ENCODE measurements at places on chromosomes 1 and 21. TPM values are rescaled to one million over a fixed set of nuclear protein-coding genes. Genes with fewer than 3 reads are reported as not detected.
A peak's percentile ranks its signal among the peaks of the same experiment; 100 is the strongest.

SLAMF6 gene
- total RNA-seq: not detected

OR10Z1 gene
- not detected for total RNA-seq

NUDT17 gene
- 2.7 TPM for total RNA-seq

CRNN gene
- not detected for total RNA-seq

CHAF1B gene
- 1.6 TPM for total RNA-seq

CFHR1 gene
- 0.94 TPM for total RNA-seq

ZNF593OS gene
- total RNA-seq: not detected

IGFN1 gene
- total RNA-seq: not detected

AMIGO1 gene
- total RNA-seq: 10.3 TPM

ESPN gene
- not detected for total RNA-seq

- DNase-seq: no peak
Observed at GRCh38 chr1:88799491-88799890, 91.9 kb downstream of the GTF2B start.

DNA sequence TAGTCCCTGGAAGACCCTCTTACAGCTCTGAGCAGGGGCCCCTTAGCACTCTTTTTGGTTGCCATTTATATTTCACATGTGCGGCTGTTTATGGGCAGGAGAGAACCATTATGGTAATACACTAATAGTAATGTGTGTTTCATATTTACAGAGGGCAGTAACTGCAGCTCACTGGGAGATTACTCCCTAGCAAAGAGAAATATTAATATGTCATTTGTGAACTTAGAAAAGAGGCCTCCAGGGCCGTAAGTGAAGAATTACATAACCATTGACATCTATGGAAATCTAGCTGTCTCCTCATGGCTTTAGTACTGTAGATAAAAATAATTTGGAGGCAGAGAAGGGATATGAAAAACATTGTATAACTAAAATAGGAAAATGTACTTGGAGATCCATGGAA is 23.4 kb upstream of the RGS16 start:
- DNase-seq: no peak

DNA sequence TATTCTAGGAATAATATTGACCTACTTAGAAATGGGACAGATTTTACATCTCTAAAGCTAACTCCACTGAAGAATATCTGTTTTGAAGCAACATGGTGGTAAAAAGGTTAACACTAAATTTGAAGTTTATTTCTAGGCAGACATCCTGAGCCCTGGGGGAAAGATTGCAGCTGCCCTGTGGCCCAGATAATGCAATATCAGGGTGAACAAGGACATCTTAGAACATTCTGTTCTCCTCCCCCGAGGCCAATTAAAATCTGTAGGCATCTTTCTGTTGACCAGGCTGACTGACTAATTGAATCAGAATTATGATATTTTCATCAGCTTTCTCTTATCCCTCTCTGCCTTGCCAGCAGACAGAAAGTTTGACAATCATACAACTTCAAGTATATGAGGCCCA is 149.8 kb upstream of the DUSP10 start:
- DNase-seq: no peak

DNA sequence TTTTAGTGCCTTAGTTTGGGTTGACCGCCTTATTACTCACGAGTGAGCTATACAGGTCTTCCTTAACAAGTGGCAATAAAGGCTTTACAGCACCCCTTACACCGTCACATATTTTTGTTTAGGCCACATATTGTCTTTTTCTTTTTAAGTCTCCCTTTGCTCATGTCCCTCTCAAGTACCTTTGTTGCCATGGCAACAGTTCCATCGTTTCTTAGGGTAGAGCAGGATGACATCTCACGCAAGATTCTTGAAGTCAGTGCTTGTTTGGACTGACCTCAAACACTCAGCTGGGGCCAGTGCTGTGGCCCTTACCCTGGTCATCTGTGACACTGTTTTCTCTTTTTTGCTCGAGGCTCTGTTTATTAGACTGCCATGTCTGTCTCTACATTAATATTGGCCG is 69.8 kb downstream of the PBX1 start:
- DNase-seq: no peak

DNA sequence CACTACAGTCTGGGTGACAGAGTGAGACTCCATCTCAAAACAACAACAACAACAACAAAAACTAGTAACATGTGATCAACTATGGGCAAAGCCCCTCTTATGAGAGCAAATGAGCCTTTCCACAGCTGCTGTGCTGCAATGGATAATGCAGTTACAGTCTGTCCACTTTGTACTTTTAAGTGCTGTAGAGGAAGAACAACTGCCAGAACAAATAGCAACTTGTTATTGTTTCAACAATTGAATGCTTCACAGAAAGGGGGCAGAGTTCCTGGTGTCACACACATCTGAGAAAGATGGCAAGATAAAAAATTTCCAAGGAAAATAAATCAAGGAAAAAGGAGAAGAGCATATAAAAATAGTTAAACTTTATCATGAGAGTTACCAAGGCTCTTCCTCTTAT is 243.6 kb upstream of the DMRTA2 start:
- no peak for DNase-seq

- no peak for DNase-seq
Observed at GRCh38 chr1:62386351-62387121, 50.3 kb upstream of the USP1 start.

DNA sequence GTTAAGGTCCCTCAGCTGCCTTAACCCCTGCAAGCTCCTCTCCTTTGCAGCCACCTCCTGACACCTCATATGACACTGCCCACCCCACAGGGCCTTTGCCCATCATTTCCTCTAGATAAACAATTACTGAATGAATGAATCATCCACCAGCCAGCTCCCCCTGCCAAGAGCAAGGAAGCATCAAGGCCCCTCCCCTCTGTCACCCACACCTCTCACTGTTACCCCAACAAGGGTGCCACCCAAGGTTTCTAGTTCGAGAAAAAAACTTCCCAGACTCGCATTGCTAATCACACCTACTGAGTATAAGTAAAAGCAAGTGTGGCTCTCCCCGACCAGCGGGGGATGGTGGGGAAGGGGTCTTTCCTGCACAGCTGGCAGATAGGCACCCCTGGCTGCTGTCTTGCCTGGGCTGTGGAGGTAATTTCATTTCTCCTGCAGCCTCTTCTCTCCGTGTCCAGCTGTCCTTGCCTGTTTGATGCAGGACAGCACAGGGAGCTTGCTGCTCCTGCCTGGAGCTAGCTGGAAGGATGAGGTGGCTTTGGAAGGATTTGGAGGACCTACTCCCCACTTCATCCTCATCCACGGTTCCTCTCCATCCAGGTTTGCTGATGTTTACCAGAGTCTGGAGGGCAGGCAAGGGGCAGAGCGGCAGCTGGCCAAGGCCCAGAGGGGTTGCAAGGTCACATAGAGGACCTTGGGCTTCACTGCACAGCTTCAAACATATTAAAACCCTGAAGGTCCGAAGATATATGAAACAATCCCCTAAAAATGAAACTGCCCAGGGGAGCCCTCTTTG is 33.1 kb upstream of the LBR start:
- no peak for DNase-seq

- peak; percentile 59 for DNase-seq
Observed at GRCh38 chr1:109546311-109547109, 1.9 kb upstream of the GNAI3 start.

DNA sequence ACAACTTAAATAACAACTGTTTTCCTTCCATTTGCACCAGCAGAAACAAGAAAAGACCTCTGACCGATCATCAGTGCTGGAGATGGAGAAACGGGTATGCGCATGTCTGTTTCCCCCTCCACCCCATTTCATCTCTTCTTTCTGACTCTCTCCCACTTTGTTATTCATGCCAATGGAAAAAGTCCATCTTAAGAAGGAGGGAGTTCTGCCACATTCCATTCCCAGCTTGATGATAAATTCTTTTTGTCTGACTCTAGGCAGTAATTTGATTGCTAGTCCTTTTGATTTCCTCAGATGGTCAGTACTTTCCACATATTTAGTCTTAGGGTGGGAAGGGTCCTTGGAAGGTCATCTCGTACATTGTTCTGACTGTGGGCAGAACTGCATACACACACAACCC is 142.5 kb downstream of the SYT2 start:
- DNase-seq: no peak

- DNase-seq: no peak
Observed at GRCh38 chr1:169161496-169162194, 55.2 kb downstream of the ATP1B1 start.

DNA sequence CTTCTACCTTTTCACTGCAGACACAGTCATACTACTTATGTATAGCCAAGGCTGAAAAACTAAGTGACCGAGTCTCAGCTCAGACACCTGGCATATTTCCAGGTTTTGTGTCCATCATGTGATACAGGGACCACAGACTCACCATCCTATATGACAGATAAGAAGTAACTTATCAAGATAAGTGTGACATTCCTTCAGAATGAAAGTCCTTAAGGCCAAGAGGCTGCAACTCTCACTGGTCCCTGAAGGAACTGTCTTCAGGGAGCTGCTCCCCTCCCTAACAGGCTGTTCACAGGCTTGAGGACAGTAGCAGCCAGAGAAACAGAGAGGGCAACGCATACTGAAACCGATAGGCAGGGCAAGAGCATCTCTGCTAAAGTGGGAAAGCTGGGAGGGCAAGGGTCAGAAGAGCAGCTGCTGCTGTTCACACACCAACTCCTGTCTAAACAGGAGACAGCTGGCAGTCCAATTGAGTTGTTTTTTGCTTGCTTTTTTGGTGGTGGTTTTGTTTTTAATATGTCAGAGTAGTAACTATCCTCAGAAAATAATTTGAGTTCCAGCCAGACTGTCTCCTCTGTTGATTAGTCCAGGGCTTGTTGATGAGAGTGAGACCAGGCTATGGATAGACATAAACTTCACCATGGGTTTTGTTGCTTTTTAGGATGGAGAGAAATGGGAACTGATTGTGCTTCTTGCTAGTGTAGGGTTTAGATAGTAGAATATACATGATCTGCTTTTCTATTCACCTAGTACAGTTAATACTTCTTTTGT is 67.7 kb downstream of the MACF1 start:
- DNase-seq: no peak

DNA sequence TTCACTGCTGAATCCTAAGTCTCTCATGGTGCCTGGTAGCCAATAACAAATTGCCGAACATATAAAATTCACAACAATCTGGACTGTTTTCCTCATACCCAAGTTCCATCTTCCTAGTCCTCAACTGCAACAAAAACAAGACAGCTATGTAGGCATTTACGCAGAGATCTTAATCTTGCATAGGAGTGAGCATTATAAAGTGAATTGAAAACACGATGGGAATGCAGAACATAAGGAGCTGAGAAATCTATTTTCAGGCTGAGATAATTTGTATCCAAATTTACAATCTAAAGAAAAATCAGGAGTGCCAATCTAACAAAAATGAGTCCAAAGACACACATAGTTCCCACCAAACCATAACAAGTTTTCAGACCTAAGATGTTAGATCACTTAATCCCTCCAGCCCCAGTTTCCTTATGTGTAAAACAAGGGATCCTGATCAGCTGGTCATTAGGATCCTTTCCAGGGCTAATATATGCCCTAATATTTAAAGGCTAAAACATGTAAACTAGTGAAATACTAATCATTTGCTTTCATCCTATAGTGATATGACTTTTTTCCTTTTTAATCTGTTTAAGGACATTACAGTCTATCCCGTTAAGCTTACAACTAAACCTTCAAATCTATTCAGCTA is 1.9 kb downstream of the SLC16A1 start:
- no peak for DNase-seq

- DNase-seq: no peak
Observed at GRCh38 chr1:181110013-181110412, 21.5 kb downstream of the IER5 start.

DNA sequence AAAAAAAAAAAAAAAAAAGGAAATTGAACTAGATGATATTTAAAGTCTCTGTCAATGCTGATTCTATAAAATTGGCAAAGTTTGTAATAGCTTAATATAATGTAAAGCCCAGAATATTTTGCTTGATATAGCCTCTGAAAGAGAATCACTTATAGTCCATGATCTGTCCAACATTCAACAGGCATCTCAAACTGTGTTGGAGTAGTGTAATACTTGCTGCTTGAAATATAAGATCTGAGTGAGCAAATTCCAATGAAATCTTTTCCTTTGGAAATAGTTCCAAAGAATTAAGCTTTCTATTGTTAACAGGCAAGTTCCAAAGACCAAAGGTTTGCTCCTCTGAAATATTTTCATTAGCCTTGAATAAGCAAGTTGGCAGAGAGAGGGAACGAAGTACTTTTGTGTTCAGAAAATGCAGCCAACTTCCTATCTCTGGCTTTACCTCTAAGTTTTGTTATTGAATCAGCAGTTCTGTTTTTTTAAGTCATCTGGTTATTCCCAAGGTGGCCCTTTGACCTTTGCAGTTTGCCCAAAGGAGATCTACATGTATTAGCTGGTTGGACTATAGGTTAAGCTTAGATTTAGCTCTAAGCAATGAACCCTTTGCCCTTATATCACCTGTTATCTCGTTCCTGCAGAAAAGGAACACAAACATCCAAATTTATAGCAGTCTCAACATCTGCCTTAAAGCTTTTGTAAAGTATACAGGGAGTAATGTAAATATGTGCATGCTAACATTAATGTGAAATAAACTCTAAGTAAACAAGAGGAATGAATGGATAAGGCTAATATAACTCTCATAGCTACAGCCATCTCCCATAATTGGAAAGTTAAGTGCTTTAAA is 24.4 kb upstream of the CEP350 start:
- no peak for DNase-seq

Data from occipital lobe (tissue), 3 donors.